Muscle of leg (tissue), 16 donors: ENCODE measurements at places on chromosomes 5 and 9. TPM values are rescaled to one million over a fixed set of nuclear protein-coding genes. Genes with fewer than 3 reads are reported as not detected.

GRCh38 chr9:131630205-131630831 lies 85.0 kb downstream of the PRRT1B start:
- DNase-seq: no peak

GRCh38 chr5:58410441-58410840 lies 49.4 kb downstream of the PLK2 start:
- DNase-seq: peak; percentile 80

UHRF2 gene
- polyA plus RNA-seq: 31.3 TPM

GRCh38 chr5:156326718-156327259 lies at the start of gene SGCD:
TSS of gene SGCD (plus strand) at chr5:156327164.
- peak; percentile 98 for DNase-seq

DNA sequence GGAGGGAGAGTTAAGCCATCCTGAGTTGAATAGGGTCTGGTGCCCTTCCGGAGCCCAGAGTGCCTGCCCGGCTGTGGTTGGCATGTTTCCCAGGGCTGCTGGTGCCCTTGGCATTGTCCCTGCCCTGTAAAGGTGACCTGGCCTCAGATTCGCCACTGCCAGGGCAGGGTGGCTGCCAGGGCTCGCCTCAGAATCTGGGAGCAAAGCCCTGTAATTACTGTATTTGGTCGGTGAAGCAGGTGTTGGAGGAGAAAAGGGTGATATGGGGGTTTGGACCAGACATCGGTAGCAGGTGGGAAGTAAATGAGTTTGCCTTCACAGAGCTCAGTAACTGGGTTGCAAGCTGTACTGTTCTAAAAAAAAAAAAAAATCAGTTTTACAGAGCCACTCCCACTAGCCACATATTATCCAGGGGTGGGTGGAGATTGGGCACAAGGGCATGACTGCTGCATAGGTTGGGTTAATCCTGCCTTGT lies 47.6 kb downstream of the RGS3 start:
- no peak for DNase-seq

- DNase-seq: no peak
These were observed 6.3 kb upstream of the CSNK1G3 start for GRCh38 chr5:123505633-123506032.

SLC6A7 gene
- 1.0 TPM for polyA plus RNA-seq

GRCh38 chr5:176550275-176550831 lies 1.2 kb downstream of the CDHR2 start:
- no peak for DNase-seq

GRCh38 chr5:39800042-39800601 lies 375.3 kb upstream of the DAB2 start:
- peak; percentile 44 for DNase-seq

GRCh38 chr5:6861667-6862066 lies 148.4 kb downstream of the TENT4A start:
- peak; percentile 32 for DNase-seq

DNA sequence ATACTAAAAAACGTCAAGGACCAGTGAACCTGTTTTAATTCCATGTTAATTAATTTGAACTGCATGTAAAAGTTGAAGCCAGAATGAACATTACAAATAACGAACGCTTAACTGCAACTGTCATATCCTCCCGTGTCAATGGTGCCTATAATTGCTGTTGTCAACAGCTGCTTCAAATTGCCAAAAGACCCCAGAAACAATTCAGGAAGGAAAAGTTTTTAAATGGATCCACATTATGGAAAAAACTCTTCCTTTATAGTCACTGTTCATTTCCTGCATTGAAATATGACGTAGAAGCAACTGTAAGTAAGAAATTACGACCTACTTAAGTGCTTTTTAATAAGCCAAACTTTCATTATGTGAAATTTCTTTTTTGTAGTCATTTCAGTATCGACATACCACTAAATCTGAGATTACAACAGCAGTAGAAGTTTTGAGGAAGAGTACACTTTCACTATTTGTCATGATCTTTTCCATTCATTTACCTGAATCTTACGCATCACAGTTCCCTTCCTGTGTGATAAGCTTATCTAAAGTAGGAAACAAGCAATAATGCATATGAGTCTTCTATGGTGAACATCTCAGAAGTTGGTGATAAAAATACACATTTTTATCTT lies 37.8 kb downstream of the MEF2C start:
- DNase-seq: no peak

DNA sequence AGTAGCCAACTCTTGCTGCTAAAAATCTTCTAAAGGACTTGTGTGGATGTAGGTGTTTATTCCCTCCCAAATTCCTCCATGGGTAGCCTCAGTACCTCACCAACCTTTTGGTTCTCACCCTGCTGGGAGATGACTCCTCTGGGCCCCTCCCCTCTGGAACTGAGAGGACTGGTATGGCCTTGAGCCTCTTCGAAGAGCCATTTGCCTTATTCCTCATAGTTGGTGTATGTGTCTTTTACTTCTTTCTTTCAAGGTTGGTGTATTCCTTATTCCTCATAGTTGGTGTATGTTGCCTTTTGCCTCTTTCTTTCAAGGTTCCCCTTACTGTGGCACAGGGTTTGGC lies 48.3 kb downstream of the GNAQ start:
- no peak for DNase-seq

DNA sequence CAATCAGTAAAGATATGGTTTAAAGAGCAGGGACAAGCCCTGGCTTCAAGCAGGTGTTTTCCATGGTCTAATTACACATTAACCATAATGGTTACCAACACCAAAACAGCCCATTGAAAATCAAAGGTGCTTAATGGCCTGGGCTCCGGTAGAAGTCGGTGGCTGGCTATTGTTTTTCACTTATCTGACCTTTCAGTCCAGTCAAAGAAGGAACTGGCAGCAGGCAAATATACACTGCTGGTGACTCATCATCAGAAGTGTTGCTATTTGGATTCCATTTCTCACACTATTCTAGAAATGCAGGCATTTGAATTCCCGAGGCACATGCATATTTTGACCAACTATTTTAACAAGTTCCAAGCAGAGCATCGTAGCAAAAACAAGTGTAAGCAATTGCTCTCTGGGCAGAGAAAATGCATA lies 26.3 kb upstream of the GABRP start:
- peak; percentile 11 for DNase-seq

GRCh38 chr9:133031130-133031422 lies 279 bp downstream of the GTF3C5 start:
- no peak for DNase-seq

GRCh38 chr5:140821375-140822280 lies at the start of gene PCDHA5:
TSS of gene PCDHA5 (plus strand) at chr5:140821613.
- no peak for DNase-seq

ELAVL2 gene
- polyA plus RNA-seq: 4.6 TPM

DNA sequence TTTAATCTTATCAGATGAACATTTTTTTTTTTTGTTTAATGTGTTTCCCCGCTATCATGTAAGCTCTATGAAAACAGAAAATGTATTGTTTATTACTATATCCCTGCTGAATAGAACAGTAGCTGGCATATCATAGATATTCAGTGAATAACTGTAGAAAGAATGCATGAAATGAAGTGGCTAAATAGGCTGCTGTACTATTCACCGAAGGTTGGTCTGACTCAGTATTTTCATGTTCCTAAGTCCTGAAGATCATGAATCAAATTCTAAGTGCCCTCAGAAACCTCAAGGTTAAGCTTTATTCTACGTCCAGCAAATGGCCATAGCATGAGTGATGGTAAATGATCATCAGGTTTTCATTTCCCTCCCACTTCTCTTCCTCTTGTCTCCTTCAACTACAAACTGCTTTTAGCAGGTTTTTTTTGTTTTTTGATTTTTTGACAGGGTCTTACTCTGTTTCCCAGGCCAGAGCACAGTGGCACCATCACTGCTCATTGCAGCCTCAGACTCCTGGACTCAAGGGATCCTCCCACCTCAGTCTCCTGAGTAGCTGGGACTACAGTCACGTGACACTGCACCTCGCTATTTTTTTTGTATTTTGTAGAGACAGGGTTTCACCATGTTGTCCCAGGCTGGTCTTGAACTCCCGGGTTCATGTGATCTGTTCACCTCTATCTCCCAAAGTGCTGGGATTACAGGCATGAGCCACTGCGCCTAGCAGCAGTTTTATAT lies 19.1 kb upstream of the ZFAND5 start:
- peak; percentile 15 for DNase-seq

GRCh38 chr9:116165912-116166311 lies 12.3 kb downstream of the PAPPA start:
- no peak for DNase-seq

DNA sequence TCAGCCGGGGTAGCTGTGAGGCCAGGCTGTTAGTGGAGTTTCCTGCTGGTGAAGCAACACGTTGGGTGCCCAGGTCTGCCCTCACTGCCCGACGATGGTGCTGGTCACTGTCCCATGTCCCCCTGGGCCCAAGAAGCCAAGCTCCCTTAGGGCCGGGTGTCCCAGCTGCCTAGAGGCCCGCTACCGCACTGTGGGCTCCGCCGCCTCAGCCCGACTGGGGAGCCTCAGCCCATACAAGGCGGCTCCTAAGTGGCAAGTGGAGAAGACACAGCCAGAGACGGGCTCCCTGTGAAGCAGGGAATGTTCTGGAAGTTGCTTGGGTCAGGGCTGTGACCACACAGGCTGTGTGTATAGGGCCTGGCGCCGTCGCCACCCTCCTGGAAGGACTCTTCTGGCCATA lies 96.9 kb downstream of the RXRA start:
- DNase-seq: no peak

DNA sequence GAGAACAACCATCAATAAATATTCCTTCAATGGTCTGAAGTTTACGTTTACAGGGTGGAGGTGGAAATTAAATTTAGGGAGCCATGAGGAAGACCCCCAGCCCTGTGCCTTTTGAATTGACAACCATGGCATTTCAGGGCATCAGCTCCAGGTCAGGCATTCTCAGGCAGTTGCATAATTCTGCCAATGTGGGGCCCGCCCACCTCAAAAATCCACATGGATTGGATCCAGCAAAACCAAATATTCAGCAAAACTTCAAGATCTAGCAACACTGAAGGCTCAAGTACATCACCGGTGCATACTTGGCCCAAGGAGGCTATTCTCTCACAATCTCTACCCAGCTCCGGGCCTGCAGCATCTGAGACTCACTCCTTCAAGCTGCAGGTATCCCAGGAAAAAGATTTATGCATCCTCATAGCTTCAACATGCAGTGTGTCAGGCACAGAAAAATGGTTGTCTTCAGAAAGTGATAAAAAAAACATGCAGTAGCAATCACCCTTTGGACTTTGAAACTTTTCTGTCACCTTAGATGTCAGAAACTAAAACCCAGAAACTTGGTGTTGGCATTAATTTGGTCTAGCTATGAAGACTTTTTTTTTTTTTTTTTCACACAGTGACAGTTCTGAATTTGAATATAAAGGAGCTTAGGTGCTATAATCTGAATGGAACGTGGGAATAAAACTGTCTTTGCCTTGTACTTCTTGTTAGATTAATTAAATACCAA lies 21.4 kb upstream of the ANXA2R start:
- DNase-seq: no peak

DNA sequence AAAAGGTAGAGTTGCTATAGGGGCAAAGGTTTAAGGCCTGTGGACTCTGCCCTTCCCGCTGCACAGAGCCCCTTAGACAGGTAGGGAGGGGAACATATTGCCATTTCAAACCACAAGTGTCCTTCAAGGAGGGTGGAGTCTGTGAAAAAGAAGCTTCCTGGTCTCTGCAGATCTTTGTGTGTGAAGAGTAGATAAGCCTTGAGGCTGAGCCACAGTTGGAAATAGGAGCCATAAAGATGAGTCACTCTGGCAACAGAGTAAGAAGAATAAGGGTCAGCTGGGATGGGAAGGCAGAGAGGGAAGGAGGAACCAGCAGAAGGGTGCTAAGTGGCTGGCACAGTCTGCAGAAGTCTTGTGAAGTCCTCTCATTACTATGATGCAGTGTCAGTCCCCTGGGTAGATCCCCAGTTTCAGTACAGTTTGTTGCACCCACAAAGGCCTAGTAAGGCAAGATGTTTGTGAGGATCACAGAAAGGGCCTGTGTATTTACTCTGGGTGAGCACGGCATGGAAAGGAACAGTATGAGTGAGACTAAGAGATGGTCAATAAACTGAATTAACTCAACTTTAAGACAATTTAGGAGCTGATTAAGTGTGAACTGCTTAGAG lies 18.1 kb downstream of the GRXCR2 start:
- DNase-seq: peak; percentile 17

DNA sequence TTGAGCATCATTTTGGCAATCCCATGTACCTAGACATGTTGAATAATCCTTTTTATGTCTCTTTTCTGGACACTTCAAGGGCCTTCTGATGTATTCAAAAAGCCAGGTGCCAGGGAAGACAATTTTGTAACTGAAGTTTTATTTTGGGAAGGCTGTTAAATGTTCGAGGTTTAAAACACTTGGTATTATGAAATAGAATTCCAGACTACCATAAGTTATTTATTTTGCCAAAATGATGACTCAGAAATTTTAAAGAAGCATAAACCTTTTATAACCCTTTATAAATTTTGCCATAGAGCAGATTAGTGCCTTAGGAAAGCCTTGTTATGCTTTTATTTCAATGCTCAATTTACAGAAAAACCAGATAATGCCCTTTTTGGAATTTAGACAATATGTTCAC lies 30.3 kb upstream of the UHRF2 start:
- no peak for DNase-seq

DNA sequence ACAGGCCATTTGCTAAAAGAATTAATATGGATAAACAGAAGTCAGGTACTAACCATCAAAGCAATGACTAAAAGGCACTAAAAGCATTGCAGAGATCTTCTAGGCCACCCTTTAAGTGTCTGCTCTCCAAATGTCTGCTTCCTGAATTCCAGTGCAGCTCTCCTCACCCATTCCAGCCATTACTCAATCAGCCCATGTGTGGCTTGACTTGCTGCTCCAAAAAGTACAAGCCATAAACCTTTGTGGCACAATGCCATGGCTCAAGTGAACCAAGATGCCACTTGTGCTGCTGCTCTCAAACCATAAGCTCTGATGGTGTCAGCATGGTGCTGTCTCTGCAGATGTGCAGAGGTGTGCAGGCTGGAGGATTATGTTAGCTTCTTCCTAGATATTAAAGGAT lies 290.2 kb upstream of the POU5F2 start:
- no peak for DNase-seq

GRCh38 chr9:89489548-89490530 lies 8.1 kb downstream of the SEMA4D start:
- no peak for DNase-seq

LRSAM1 gene
- polyA plus RNA-seq: 11.8 TPM

SH3PXD2B gene
- 44.0 TPM for polyA plus RNA-seq

DPH7 gene
- polyA plus RNA-seq: 20.8 TPM

GRCh38 chr9:117742131-117742530 lies 37.9 kb downstream of the TLR4 start:
- peak; percentile 89 for DNase-seq

DNA sequence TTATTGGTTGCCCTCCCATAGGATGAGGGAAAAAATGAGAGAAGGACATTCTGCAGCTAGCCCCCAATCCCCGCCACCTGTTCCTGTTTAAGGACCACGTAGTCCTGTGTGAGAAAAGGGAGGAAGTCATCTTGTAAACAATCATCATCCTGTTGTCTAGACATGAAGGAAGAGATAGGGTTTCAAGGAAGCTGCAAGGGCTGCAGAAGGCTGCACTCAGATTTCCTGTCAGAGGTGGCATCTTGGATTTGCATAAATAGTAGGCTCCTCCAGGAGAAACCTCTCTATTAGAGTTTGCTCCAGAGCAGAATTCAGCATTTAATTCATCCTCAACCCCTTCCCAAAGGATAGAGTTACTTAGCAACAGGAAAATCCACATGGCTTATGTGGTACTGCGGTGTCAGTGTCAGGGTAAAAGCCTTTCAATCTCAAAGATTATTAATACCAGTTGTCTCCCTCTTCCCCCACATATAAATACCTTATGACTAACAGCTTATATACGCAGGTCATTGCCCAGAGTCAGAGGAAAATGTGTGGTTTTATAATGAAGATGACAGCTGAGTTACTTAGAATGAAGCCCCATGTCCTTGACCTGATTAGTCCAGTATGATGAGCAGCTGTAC lies 4.6 kb upstream of the DNAJC18 start:
- DNase-seq: peak; percentile 46

GMCL2 gene
- not detected for polyA plus RNA-seq
